ENCODE measurements at places on chromosomes 7 and 10.

GRCh38 chr7:157555944-157556641, 219.3 kb downstream of the DNAJB6 start:
- no peak for DNase-seq

- no peak for DNase-seq
Measured at GRCh38 chr10:62021128-62021665, 119.7 kb downstream of the ARID5B start.

DNA sequence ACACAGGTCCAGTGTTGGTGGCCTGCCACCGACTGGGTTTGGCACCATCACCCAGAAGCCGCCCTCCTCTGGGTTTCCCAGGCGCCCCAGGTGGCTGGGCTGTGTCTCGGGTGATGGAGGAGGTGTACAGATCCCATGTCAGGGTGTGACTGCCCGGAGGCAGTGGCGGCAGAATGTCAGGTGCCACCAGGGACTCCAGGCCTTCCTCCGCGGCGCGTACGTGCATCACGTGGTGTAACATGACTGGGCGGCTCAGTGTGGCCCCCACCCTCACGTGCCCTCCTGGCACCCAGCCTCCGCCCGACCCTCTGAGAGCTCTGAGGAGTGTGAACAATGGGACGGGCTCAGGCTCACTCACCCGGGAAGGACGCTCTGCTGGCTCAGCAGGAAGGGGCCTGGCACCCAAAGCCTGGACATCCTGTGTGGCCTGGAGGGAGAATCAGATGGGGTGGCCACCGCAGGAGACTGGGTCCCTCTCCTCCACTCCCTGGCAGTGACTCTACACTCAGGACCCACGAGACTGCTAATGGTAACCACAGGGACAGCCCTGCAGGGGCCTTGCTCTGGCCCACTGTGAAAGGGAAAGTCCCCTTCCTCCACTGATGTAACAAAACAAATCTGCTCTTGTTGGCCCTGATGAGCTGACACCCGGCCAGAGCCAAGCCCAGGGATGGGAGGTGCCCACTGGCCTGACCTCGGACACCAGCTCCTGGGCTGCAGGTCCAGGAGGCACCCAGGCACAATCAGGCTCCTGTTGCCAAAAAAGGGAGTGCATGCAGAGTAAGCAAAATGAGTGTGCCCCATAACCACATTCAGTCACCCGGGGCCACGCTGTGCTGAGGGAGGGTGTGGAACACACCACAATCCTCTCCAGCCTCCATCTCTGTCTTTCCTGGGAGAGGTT, 164.8 kb downstream of the PRKAG2 start:
- no peak for DNase-seq

- DNase-seq: no peak
Measured at GRCh38 chr10:64846700-64847099, 1325.5 kb downstream of the REEP3 start.
